ENCODE measurements at places on chromosomes 12 and 14.

DNA sequence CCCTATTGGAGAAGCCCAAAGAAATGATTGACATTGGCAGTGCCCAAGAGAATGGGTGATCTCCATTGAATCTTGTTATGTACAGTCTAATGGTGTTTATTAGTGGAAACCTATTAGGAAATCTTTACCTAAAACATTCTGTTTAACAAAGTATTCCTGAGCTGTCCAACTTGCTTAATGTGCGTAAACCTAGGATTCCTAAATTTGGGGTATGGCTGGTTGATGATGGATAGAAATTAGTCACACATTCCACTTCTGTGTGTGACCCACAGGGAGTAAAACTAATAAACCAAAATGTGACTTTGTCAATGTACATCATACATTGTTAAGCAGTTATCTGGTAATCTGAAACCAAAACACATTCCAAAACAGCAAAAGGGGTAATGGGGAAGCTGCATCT, 761.3 kb downstream of the FSCB start:
- no peak for DNase-seq

GRCh38 chr14:52352569-52352968, 38.5 kb downstream of the PTGER2 start:
- DNase-seq, result no peak

- no peak for DNase-seq
Measured at GRCh38 chr12:124694250-124694649, 126.8 kb upstream of the NCOR2 start.

- DNase-seq, result peak; percentile 17
Measured at GRCh38 chr12:102769323-102769916, 147.6 kb downstream of the PAH start.

DNA sequence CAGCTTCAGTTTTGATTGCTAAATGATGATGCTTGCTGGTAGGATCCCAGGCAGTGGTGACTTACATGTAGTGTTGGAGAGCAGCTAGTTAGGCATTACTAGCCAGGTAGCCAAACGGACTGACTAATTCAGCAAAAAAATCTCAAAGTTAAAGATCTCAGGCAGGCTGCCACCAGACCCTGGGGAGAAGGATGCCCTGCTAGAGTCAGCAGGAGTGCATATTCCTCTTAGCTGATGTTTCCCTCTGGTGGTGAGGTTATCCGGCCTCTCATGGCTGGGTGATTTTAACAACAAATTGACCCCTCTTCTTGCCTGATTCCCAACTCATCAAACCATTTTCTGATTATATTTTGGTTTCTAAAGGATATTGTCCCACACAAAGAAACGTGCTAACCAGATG, 2.8 kb downstream of the EFS start:
- DNase-seq, result no peak

GRCh38 chr14:45377166-45377565, 124.2 kb upstream of the MIS18BP1 start:
- no peak for DNase-seq

GRCh38 chr12:13425766-13426165, 229.2 kb downstream of the EMP1 start:
- DNase-seq, result no peak

GRCh38 chr14:102993523-102993922, 63.8 kb downstream of the CDC42BPB start:
- DNase-seq, result no peak

DNA sequence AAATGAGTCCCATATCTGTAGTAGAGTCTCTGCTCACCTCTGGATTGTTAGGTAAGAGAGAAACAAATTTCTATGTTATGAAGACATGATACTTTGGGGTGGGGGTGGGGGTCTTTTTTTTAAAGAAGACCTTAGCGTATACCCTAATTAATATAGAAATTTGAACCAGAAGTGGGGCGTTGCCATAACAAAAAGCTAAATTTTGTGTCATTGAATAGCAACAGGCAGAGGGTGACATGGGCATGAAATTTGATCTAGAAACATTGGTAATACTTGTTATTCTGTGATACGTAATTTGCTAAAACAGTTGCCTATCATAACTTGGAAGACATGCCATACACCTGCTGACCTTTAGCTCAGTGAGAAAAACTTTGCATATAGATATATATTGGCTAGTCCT, 92.3 kb upstream of the SLC38A2 start:
- no peak for DNase-seq

- DNase-seq, result no peak
Measured at GRCh38 chr12:12837025-12837812, 24.1 kb downstream of the DDX47 start.

- DNase-seq, result peak; percentile 69
Measured at GRCh38 chr12:46370792-46371717, 1.5 kb downstream of the SLC38A2 start.

GRCh38 chr14:81305743-81306142, 85.0 kb upstream of the GTF2A1 start:
- DNase-seq, result no peak

DNA sequence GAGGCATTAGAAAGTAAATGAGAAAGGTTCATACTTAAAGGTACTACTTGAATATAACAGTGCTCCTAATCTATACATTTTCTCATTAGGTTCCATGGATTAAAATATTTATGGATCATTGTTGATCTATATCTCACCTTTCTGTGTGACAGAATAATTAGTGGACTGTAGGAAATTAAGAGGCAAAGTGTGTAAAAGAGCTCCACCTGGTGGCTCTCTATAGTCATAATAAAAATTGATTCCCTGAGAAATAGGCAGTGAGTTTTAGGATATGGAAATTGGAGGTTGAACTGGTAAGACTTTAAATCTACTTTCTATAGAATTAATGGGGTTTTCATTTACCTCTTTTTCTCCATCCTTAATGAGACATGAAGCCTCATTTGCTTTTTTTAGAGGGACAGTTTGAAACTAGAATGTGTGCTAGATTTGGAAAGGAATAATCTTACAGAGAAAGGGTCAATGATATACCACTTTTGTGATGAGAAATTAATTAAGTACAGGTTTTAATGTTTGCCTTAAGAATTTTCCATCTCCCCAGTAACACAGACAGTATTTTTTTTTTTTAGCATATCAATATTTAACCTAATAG, 11.8 kb upstream of the DERA start:
- no peak for DNase-seq

GRCh38 chr12:27841392-27841882, 61.4 kb upstream of the MANSC4 start:
- no peak for DNase-seq

GRCh38 chr12:32644431-32644830, 34.7 kb upstream of the DNM1L start:
- no peak for DNase-seq

DNA sequence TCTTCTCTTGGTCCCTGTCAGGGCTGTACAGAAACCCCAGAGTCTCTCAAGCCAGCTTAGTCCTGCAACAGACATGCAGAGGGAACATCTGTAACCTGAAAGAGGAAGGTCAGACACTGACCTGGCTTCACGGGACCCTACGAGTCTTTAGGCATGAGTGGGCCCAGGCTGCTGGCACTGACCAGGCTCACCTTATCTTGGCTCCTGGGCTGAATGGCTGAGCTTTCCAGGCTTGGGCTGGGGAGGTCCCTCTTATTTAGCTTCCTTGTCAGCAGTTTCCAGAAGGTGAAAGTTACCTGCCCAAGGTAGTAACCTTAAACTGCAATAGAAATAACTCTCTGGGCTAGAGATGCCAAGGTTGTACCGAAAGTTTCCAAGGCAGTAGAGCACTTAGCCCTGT, 58.4 kb upstream of the FUT8 start:
- DNase-seq, result no peak

DNA sequence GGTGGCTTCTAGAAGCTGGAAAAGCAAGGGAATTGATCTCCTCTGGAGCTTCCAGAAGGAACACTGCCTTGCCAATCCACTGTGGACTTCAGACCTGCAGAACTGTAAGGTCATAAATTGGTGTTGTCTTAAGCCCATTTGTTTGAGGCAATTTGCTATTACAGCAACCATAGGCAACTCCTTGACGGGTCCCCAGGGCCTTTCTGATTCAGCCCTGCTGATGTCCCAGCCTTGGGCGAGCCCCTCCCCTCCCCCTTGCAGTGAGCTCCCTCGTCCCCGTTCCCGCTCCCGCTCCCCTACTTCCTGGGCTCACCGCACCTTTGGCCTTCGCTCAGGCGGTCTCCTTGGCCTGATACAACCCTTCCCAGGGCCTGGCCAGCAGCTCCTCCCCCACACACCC, 18.9 kb upstream of the DIO3 start:
- DNase-seq, result no peak

DNA sequence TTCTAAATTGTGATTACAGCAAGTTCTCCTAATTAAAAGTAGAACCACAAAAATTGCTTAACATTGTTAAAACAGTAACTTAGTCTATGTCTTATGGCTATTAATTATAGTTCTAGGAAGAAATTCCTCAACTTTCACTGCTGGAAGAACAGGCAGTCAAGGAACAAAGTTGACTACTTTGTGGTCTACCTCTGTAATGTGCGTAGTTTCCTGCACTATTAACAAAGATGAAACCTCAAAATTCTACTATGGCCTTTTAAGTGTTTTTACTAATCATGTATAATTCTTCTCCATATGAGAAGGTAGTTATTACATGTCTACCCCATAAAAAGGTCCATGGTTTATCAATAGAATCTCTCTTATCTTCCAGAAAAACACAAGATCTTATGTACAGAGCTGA, 7.6 kb downstream of the RASSF9 start:
- DNase-seq, result no peak

GRCh38 chr14:85921241-85921640, 391.3 kb downstream of the FLRT2 start:
- no peak for DNase-seq

GRCh38 chr14:103905842-103906456, 22.3 kb upstream of the TDRD9 start:
- DNase-seq, result no peak

- no peak for DNase-seq
Measured at GRCh38 chr12:110168732-110169455, 44.7 kb downstream of the IFT81 start.

DNA sequence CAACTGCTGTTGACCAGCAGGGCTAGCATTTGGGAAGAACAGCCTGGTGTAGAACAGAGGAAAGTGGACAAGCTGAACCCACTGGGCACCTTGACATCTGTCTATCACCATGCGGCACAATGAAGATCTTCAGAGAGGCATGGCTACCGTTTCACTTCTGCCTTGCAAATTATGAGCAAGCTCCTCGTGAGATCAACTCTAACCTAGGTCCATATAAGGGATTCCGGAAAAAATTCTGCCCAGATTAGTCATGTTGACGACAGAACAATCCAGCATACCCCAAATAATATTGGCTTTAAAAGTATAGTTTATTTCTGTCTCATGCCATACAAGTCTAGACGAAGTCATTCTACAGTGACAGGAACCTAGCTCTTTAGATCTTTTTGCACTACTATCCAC, 91.6 kb upstream of the ATF7IP start:
- DNase-seq, result no peak

DNA sequence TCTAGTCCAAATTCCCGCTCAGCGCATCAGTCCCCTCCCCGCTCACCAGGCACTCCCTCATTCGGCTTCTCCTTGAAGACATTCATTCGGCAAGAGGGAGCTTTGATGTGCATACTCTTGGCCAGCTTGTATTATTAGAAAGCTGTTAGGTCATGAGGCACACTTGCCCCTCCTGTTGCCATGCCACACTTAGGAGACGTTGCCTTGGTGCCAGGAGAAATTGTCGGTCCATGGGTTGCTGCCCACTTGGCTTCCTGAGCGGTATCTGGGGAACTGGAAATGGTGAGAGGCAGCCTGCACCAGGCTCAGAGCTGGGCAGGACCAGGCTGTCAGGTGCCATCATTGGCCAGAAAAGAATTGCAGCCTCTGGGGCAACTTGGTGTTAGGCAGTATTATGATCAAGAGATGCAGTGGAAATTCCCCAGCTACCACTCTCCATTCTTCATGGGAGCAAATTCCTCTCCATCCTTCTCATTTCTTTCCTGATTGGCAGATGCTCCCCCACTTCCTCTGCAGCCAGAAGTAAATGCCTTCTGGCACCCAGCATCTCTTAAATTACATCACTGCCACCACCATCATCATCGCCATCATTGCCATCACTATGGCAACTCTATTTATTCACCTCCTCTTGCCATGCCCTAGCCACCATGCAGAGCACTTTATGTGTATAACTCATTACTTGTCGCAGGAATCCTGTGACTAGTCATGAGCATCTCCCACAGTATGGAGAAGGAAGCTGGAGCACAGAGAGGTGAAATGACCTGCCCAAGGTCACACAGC, 12.4 kb downstream of the CABP1 start:
- DNase-seq, result no peak

GRCh38 chr12:52912711-52913430, 8.0 kb upstream of the KRT8 start:
- DNase-seq, result peak; percentile 87

- DNase-seq, result no peak
Measured at GRCh38 chr12:114473018-114473417, 67.1 kb upstream of the TBX5 start.

GRCh38 chr12:129606239-129606638, 297.6 kb downstream of the TMEM132D start:
- DNase-seq, result no peak

DNA sequence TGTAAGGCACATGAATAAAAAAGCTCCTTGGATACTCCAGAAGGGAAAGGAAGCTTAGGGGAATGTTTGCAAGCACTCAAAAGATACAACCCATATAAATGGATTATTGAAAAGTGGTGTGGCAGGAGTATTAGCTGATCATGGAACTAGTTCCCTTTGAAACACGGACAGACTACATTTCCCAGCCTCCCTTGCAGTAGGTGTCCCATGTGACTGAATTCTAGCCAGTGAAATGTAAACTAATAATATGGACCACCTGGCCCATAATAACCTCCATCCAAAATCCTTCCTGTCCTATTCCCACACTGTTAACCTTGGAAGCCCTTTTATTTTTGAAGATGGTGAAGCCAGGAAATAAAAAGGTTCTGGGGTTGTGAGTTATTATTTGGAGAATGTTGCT, 242.3 kb downstream of the SUDS3 start:
- DNase-seq, result no peak

GRCh38 chr12:43841253-43841652, 5.4 kb downstream of the TMEM117 start:
- no peak for DNase-seq

- DNase-seq, result no peak
Measured at GRCh38 chr14:76574416-76575095, 186.7 kb upstream of the VASH1 start.

GRCh38 chr12:108390495-108391203, 51.5 kb upstream of the CMKLR1 start:
- DNase-seq, result no peak

GRCh38 chr14:68248481-68249255, 429.1 kb downstream of the RAD51B start:
- peak; percentile 11 for DNase-seq

DNA sequence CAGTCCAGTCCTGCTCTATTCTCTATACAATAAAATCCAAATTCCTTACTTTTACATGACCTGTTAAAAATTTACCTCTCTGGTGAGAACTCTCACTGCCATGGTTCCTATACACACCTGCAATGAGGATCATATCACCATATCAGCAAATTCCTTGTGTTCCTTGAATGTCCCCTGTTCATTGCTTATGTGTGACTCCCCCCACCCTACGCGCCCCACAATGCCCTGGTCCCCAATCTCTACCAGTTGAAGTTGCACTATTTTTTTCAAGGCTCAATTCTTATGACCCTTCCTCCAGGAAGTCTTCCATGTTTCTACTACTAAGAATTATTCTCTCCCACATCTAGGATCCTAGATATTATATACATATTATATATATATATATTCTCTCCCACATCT, 82.2 kb upstream of the NEDD1 start:
- no peak for DNase-seq

Data from NCI-H510A (cell line).